Stimulated activated CD8-positive, alpha-beta memory T cell treated with anti-CD3 and anti-CD28 coated beads, Interleukin-15, amount 100 ng/mL, for 48 hours (primary cell): ENCODE measurements at places on chromosomes 5 and 9.

- DNase-seq, result no peak
Observed at GRCh38 chr9:129542741-129543140, 78.2 kb downstream of the C9orf50 start.

GRCh38 chr5:34833090-34833489 is 5.9 kb upstream of the TTC23L start:
- DNase-seq, result no peak

DNA sequence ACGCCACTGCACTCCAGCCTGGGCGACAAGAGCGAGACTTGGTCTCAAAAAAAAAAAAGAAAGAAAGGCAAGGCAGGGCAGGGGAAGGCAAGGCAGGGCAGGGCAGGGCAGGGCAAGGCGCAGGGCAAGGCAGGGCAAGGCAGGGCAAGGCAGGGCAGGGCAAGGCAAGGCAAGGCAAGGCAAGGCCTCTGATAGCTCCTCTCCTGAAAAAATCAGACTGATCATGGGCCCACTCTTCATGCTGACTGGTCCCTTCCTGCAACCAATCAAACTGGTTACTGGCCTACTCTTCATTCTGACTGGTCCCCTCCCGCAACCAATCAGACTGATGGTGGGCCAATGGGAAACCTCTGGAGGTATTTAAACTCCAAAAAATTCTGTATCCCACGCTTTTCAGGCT is 3.4 kb upstream of the ZBTB5 start:
- DNase-seq, result no peak

DNA sequence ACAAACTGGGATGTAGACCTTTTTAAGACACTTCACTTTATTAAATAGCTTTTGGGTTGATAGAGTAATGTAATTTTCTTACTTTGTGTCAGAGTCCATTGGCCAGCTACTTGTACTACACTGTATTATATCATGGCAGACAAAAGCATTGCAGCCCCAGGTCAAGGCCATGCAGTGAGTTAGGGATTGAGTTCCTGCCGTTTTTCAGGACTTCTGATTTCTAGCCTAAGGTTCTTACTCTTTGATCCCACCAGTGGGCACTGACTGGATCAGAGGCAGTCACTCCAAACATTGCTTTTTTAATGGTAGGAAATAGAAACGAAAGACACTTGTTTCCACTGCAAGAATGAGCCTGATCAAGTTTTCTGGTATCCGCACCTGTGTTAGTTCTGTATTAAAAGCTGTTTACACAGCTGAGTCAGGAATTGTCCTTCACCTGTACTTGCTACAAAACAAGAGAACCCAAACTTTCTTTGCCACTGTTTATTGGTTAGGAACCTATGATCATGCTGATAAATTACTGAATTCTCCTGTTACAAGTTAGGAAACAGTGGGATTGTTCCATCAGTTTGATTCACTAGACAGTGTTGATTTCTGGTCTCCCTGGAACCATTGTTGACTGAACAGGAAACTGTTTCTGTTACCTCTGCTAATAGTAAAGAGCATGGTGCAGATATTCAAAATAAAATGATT is 22.1 kb downstream of the LRRC70 start:
- DNase-seq, result no peak

DNA sequence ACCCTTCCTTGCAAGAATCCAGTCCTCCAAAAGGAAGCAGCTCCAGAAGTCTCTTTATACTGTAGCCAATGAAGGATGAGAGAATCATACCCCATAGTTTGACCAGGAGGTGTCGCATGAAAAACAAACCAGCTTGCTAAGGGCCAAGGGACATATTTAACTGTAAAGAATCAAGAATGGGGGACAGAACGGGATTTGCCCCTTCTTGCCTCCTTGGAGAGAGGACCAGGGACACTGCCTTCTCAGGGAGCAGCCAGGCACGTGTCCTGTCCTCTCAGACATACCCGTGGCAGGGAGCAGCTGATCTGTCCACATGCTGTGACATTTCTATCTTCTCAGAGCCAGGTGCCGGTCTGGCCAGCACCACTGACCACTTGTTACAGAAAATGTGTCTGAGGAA is 11.7 kb downstream of the PRUNE2 start:
- DNase-seq, result no peak

DNA sequence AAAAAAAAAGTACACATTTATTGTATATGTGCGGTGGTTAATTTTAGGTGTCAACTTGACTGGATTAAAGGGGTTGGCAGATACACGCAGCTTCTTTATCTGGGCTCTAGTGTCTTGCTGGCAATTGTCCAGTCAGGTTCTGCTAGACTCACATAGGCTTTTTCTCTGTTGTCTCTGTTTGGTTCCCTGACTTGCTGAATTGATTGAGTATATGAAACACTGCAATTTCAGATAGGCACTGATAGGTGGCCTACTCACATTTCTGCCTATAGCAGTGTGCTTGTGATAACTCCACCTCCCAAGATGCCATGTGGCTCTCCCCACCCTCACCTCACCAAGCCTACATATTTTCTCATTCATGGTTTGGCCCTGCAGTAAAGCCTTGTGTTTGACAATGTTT is 52.5 kb downstream of the AOPEP start:
- DNase-seq, result no peak

- no peak for DNase-seq
Observed at GRCh38 chr9:98726735-98727134, 18.0 kb upstream of the GABBR2 start.

GRCh38 chr5:69049151-69049550 is 44.7 kb upstream of the SLC30A5 start:
- DNase-seq, result no peak
